Activated naive CD4-positive, alpha-beta T cell treated with anti-CD3 and anti-CD28 coated beads, Interleukin-2, amount 10 ng/mL, durations not matched to agents 7 days and 5 days (primary cell): ENCODE measurements at places on chromosomes 7 and 10.

- no peaks in the 10 kb centered on the region for H3K36me3 ChIP-seq
- no peak overlapping the region for H3K27ac ChIP-seq
- no peak for DNase-seq
- no peak overlapping the region for H3K4me3 ChIP-seq
Measured at GRCh38 chr10:50987934-50988333, 86.4 kb upstream of the PRKG1 start.

DNA sequence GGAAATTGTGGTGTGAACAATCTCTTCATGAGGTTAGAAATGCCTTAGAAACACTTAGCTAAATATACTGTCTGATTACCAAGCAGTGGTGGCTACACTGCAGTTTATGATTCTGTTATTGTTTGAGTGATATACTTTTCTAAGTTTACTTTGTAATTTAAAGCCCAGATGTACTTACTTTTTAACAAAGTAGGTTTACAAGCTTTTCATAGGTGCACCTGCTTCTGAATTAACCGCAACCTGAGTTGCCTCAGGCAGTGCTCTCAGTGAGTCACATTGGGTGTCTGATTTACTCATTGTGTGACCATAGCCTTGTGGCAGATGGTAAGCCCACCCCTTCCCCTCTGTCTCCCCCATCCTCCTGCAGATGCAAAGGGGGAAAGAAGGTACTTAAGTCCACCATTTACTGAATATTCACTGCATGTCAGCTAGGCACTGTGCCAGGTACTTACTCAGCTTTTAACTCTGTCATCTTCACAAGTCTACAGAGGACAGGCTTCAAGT is 9.0 kb downstream of the MTURN start:
- DNase-seq = no peak
- no peak overlapping the region for H3K27ac ChIP-seq
- peaks cover 3% of the 10 kb centered on the region for H3K27me3 ChIP-seq
- no peak overlapping the region for H3K4me3 ChIP-seq

DNA sequence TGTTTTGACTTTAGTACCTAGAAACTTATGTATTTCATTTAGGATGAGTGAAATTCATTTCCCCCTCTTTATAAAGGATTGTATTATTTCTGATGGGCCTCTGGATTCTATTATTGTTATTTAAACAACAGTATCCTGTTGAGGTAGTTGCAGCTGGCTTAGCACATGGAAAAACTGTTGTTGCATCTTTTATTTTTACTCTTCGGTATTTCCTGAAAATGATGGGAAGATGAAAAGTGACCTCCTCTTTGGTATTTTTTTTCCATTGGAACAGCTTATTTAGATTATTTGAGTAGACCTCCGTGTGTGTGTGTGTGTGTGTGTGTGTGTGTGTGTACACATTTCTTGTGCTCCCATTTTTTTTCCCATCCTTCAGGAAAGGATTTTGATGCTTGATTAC is 129.8 kb downstream of the PRKG1 start:
- no peak overlapping the region for H3K4me3 ChIP-seq
- H3K36me3 ChIP-seq = no peaks in the 10 kb centered on the region
- no peak overlapping the region for H3K27ac ChIP-seq
- DNase-seq = no peak

GRCh38 chr10:9911488-9911887 is 1106.2 kb upstream of the CELF2 start:
- H3K36me3 ChIP-seq = no peaks in the 10 kb centered on the region
- DNase-seq = no peak
- H3K27ac ChIP-seq = no peak overlapping the region
- no peaks in the 10 kb centered on the region for H3K4me1 ChIP-seq
- no peaks in the 10 kb centered on the region for H3K27me3 ChIP-seq
- H3K4me3 ChIP-seq = no peak overlapping the region

DNA sequence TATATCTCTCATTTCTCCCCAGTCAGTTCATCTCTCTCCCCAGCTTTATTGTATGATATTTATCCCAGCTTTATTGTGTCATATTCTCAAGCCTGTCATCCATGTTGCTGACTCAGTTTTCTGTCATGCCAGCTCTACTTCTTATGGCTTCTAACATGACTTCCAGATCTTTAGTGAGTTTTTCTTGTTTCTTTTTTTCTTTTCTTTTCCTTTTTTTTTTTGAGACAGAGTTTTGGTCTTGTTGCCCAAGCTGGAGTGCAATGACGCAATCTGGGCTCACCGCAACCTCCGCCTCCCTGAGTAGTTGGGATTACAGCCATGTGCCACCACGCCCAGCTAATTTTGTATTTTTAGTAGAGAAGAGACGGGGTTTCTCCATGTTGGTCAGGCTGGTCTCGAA is 28.7 kb upstream of the CALU start:
- H3K4me3 ChIP-seq = no peak overlapping the region
- no peaks in the 10 kb centered on the region for H3K4me1 ChIP-seq
- no peak for DNase-seq

DNA sequence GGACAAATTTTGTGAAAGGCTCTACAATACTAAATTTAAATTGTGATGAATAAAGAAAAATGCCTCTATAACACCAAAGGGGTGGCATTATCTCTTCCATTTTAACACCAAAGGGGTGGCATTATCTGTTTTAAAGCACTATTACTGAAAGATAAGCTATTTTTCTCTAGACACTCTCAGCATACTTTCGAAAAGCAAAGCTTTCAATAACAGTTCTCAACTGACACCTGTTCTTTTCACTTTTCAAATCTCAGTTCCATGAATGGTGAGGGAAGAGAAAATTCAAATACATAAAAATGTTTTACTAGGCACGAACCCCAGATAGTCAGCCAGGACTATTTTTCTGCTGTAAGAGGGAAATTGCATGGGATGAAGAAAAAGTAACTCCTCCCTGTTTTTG is 103.8 kb downstream of the CPEB3 start:
- no peaks in the 10 kb centered on the region for H3K27me3 ChIP-seq
- H3K4me3 ChIP-seq = no peak overlapping the region
- H3K4me1 ChIP-seq = no peaks in the 10 kb centered on the region
- H3K27ac ChIP-seq = no peak overlapping the region

- peaks cover 9% of the 10 kb centered on the region for H3K4me1 ChIP-seq
- H3K27me3 ChIP-seq = no peaks in the 10 kb centered on the region
- no peak for DNase-seq
- H3K27ac ChIP-seq = no peak overlapping the region
Measured at GRCh38 chr7:16558761-16559302, 32.2 kb downstream of the LRRC72 start.

DNA sequence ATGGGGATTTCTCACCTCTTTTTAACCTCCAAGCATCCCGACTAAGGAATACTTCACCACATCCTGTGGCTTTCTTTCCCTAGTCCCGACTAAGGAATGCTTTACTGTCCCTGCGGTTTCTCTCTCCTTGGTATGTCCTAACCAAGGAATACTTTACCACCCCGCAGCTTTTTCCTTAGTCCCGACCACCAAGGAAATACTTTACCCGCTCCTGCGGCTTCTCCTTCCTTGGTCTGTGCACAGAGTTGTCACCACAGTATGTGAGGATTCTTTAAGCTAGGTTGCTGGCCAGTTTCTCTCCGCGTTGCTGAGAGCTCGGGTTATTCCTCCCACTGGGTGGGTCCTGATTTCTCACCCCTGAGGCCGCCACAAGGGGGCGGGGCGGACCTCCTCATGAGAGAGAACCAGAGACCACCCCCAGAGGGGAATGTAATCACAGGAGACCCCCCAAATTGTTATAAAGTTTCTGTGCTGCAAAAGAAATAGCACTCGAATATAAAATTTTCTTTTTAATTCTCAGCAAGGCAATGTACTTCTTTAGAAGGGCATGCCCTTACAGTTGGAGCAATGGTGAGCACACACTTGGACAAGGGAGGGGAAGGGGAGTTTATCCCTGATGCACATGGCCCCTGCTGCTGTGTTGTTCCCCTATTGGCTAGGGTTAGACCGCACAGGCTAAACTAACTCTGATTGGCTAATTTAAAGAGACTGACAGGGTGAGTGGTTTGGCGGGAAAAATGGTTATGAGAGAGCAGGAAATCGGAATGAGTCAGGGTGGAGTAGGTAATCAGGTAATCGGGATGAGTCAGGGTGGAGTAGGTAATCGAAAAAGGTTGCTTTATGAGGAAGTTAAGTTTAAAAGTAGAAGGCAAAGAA is 12.8 kb downstream of the SUGCT start:
- H3K4me3 ChIP-seq = no peak overlapping the region
- DNase-seq = no peak
- H3K36me3 ChIP-seq = no peaks in the 10 kb centered on the region
- peaks cover 13% of the 10 kb centered on the region for H3K27me3 ChIP-seq
- no peak overlapping the region for H3K27ac ChIP-seq
- H3K4me1 ChIP-seq = no peaks in the 10 kb centered on the region

GRCh38 chr10:29926693-29927048 is 132.7 kb downstream of the JCAD start:
- no peaks in the 10 kb centered on the region for H3K36me3 ChIP-seq
- DNase-seq = no peak
- H3K4me1 ChIP-seq = peaks cover 4% of the 10 kb centered on the region
- H3K27ac ChIP-seq = no peak overlapping the region

GRCh38 chr10:36778651-36779050 is 346.7 kb upstream of the ANKRD30A start:
- no peaks in the 10 kb centered on the region for H3K4me1 ChIP-seq
- H3K27ac ChIP-seq = no peak overlapping the region

DNA sequence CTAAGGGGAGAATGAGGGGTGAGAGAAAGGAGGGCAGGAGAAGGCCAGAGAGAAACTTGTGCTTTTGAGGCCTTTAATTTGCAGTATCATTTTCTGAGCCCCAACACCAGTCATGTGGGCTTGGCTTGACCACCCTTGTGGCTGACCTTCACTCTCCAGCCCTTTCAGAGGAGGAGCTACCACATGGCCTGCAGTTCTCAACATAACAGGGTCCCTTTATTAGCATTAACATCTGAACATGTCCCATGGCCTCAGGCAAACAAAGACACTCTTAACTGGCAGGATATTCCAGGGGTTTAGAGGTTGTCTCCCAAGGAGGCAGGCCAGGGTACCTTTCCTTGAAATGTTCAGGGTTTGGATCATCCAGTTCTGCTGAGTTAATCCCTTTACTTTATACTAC is 6.7 kb downstream of the ZNF713 start:
- no peaks in the 10 kb centered on the region for H3K4me1 ChIP-seq
- no peak overlapping the region for H3K4me3 ChIP-seq
- no peaks in the 10 kb centered on the region for H3K36me3 ChIP-seq
- no peaks in the 10 kb centered on the region for H3K27me3 ChIP-seq
- DNase-seq = no peak

GRCh38 chr7:31853380-31853779 is 166.4 kb downstream of the PPP1R17 start:
- DNase-seq = no peak
- no peak overlapping the region for H3K4me3 ChIP-seq
- no peaks in the 10 kb centered on the region for H3K27me3 ChIP-seq

- no peaks in the 10 kb centered on the region for H3K27me3 ChIP-seq
- no peak for DNase-seq
Measured at GRCh38 chr10:87974769-87975168, 111.3 kb downstream of the PTEN start.

- H3K27ac ChIP-seq = no peak overlapping the region
- H3K4me3 ChIP-seq = no peak overlapping the region
- H3K27me3 ChIP-seq = no peaks in the 10 kb centered on the region
Measured at GRCh38 chr7:148457310-148457921, 133.2 kb upstream of the C7orf33 start.

DNA sequence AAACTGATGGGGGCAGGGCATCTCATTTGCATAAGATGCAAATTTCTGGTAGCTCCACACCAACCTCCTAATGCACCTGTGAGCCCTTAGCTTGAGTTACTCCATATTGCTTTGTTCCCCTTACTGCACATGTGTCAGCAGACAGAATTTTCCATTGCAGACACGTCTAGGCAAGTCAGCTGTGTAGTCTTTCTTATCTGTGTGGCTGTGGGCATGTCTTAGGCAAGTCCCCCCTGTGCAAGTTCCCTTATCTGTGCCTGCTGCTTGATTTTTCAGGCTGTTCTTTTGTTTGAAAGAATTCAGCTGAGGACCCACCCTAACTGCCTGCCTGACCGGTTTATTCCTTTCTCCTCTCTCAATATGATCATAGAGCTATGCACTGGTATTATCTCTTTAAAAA is 28.5 kb upstream of the TRIM24 start:
- H3K27me3 ChIP-seq = peaks cover 8% of the 10 kb centered on the region
- H3K36me3 ChIP-seq = peaks cover 6% of the 10 kb centered on the region
- peaks cover 4% of the 10 kb centered on the region for H3K4me1 ChIP-seq
- H3K27ac ChIP-seq = no peak overlapping the region
- no peak for DNase-seq

DNA sequence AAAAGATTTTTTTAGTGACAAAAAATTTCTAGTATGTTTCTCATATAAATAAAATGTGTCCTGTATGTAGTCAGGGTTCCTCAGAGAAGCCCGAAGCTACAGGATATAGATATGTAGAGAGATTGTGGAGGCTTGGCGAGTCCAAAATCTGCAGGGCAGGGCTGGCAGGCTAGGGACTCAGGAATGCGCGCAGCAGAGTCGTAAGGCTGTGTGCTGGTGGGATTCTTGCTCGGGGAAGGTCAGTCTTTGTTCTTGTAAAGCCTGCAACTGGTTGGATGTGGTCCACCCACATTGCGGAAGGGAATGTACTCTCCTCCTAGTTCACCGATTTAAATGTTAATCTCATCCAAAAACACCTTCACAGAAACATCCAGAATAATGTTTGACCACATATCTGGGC is 30.6 kb downstream of the LHPP start:
- H3K27me3 ChIP-seq = no peaks in the 10 kb centered on the region
- peaks cover 1% of the 10 kb centered on the region for H3K36me3 ChIP-seq
- peaks cover 17% of the 10 kb centered on the region for H3K4me1 ChIP-seq
- DNase-seq = no peak

DNA sequence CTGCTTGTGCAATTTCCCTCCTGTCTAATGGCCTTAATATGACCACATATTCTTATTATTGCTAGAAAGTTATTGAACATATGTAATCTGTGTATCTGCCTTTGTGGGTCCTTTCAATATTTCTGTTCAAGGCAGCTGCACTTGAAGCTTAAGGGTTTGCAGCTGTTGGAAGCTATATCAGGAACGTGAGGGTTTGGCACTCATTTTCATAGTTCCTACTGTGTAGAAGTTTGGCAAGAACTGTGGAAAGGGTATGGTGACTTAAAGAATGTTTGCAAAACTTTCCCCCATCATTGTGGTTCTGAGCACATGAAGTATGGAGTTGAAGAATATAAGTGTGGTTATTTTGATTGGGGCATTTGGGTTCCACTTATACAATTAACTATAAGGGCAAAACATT is 144.7 kb upstream of the SEMA3A start:
- H3K36me3 ChIP-seq = no peaks in the 10 kb centered on the region
- no peaks in the 10 kb centered on the region for H3K4me1 ChIP-seq
- no peak overlapping the region for H3K4me3 ChIP-seq
